ENCODE measurements at places on chromosomes 4 and X.
A peak's percentile ranks its signal among the peaks of the same experiment; 100 is the strongest.

- DNase-seq: no peak
These were observed 63.4 kb downstream of the LCORL start for GRCh38 chr4:17958181-17958580.

- DNase-seq: no peak
These were observed 224.2 kb downstream of the DMD start for GRCh38 chrX:32987142-32987541.

- no peak for DNase-seq
These were observed 18.3 kb downstream of the NLGN3 start for GRCh38 chrX:71162981-71163380.

GRCh38 chr4:62517716-62518115, 1317.6 kb downstream of the ADGRL3 start:
- no peak for DNase-seq

DNA sequence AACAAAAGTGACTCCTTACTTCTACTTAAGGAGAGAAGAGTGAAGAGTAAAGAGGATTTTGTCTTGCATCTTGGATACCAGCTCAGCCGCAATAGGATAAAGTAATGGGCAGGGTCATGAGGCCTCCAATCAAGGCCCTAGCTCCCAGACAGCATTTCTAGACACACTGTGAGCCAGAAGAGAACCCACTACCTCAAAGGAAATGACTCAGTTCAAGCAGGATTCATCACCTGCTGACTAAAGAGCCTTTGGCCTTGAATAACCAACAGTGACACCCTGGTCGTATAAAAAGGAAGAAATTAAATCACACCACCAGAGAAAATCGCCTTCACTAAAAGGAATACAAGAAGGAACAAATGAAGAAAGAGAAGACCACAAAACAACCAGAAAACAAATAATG, 416.1 kb downstream of the PCDH18 start:
- DNase-seq: no peak

DNA sequence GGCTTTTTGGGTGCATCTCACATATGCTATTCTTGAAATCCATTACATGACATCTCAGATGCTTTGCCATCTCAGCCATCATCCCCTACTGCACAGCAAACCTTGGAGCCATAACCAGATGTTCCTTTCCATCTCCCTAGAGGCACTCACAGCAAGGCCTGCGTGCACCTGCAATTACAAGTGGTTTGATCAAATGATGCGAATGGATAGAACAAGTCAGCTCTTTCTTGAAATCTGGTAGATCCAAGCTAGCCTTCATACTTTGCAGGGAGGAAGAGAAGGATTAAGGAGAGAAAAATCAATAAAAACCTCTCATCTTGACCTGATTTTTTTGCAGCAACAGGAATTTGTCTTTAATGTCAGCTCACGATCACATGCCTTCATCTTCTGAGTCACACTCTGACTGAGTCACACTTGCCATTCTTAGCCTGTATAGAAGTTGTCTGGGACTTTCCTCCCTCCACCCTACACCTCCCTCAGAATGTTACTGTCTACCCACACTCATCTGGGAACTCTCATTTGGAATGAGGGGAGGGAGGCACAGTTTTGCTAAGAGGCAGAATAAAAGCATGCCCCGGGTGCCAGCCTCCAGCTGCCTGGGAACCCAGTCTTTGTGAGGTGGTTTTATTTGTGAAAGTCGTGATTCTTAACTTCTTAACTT, 11.9 kb upstream of the TRIML1 start:
- no peak for DNase-seq

DNA sequence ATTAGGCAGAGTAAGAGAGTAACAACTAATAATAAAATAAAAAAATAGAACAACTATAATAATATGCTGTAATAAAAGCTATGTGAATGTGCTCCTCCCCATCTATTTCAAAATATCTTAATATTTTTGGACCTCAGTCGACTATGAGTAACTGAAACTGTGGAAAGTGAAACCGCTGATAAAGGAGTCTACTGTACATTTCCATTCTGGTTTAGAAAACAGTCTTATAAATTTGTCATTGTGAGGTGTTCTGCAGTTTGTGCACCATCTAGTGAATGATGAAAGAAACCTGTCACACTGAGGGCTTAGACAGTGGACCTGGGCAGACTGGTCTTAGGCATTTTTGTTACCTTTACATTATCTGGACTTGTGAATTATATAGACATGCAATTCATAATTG, 42.0 kb downstream of the TMEM150C start:
- DNase-seq: no peak

GRCh38 chrX:8743126-8743732, 11.3 kb upstream of the ANOS1 start:
- DNase-seq: peak; percentile 49

GRCh38 chr4:135122457-135122856, 920.9 kb upstream of the PABPC4L start:
- DNase-seq: no peak

DNA sequence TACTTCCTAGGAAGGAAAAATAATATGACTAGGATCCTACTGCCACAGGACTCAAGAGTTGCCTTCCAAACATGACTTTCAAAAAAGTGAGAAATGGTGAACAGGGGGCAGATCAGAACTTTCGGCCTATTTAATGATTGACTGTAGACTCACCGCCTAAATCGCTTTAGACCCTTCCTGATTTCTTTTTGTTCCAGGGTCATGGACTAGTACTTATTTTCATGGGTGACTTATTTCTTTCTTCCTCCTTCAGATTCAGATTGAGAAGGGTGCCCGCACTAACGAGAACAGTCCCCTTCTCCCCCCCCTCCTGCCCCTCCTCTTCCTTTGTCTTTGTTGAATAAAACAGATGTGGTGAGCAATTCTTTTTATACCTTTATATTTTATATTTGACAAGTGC, 48.0 kb upstream of the KLHL8 start:
- DNase-seq: no peak

DNA sequence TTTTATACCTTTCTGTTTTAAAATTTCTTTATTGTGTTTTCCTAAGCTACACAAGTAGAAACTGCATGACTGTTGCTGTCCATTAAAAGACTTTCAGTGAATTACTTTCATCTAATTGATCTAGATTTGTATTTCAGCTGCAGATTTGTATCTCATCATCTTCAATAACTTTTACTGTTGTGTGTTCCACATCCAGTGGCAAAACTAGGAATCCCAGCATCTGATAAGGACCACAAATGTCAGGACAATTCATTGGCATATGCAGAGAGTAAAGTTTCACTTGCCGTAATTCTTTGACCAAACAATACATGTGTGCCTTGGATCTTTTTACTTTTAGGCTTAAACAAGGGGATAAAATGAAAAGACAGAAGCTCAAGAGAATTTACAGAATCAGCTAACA, 112.6 kb downstream of the FBXO8 start:
- no peak for DNase-seq
